ENCODE measurements at places on chromosomes 4 and X.

DNA sequence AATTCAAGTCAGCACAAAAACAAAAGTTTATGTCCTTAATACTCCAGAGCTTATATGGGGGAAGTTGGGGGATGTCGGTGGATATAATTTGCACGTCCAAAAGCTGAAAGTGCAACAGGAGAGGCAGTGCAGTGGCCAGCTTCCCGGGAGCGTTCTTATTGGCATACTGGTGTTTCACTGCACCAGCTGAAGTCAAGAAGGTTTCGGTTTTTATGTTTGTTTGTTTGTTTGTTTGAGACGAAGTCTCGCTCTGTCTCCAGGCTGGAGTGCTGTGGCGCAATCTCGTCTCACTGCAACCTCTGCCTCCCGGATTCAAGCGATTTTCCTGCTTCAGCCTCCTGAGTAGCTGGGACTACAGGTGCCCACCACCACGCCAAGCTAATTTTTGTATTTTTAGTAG is 28.6 kb upstream of the TLR3 start:
- no peak for DNase-seq

GRCh38 chr4:90842960-90843359 is 715.8 kb downstream of the CCSER1 start:
- no peak for DNase-seq

- DNase-seq, result no peak
These were observed 75.6 kb downstream of the FHIP1A start for GRCh38 chr4:151484396-151485102.

GRCh38 chrX:103524747-103525146 is 5.5 kb upstream of the RAB40A start:
- DNase-seq, result no peak

DNA sequence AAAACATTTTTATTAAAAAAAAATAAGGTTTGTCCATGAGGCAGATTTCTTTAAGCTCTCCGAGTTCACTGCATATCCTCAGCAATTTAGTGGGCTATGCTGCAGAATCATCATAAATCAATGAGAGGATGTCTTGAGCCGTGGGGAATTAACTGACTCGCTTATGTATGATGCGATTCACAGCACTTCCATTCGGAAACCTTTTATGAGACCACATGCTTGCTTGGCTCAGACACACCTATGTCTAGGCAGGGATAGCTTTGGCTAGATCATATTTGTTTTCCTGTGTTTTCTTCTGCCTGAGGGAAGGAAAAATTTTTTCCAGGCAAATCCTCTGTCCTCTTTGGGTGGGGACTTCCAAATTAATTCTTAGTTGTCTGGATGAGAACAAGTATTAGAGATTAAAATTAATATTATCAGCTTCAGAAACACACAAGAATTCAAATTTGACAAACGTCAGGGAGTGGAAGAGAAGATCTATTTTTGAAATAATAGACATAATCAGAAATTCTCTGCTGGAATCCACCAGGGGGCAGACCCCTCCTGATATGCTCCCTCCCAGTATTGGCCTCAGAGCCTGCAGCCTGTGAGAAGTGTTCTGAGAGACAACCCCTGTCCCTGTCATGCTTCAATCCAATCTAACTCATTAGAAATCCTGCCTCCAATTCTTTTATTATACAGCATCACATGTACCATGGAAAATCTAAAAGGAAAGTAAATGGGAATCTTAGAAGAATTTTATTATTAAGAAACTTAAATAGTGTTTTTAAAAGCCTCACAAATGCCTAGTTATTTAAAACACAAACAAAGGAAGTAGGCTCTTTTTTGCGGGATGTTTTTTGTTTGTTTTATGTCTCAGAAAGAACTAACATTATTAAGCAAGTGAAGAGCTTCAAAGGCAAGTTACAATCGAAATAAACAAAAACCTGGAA is 345.1 kb upstream of the TACR3 start:
- peak; percentile 77 for DNase-seq

DNA sequence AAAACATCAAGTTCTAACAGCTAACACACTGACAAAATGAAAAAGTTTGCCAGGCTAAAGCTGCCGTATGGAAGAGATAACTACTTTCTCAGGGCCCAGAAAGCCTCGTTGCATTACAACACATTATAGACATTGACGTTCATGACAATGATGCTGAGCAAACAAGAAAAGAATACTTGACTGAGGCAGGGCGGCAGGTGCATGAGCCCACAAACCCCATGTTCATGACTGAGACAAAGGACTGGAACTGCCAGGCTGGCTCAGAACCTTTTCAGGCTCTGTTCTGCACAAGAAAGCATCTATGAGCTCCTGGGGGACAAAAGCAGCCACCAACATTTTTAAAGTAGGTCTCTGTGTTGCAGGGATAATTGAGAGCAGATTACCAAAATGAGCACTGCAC is 13.6 kb downstream of the TLR6 start:
- DNase-seq, result no peak

GRCh38 chr4:87835197-87835596 is 2.4 kb downstream of the MEPE start:
- no peak for DNase-seq

GRCh38 chrX:23133551-23133950 is 133.8 kb downstream of the DDX53 start:
- no peak for DNase-seq

GRCh38 chr4:86118711-86119110 is 241.1 kb downstream of the MAPK10 start:
- no peak for DNase-seq

GRCh38 chr4:168601899-168602298 is 105.0 kb downstream of the PALLD start:
- no peak for DNase-seq

DNA sequence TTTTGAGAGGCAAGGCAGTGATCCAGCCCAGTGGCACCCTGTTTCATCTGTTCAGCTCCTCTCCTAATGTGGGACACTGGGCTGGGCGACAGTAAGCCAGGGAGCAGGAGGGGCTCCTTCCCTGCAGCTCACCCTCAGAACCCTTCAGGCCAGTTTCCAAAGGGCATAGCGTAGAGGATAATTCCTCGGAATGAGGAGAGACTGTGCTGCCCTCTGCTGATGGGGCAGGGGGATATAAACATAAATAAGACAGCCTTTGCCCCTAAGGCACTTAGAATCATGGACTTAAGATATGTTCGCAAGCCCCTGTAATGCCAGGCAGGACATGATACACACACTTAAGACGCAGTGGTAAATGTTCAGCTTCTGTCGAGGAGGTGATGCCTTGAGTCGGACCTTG is 27.9 kb upstream of the ZNF185 start:
- DNase-seq, result no peak

DNA sequence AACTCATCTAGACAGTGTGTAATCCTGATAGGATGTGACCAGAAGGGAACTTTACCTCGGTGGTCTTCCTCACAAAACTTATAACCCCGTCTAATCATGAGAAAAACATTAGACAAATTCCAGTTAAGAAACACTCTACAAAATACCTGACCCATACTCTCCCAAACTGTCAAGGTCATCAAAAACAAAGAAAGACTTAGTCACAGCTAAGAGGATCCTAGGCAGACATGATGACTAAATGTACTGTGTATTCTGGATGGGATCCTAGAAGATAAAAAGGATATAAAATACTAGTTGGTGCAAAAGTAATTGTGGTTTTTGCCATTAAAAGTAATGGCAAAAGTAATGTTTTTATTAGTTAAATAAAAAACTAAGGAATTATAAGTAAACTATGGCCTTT is 81.6 kb downstream of the DTHD1 start:
- DNase-seq, result no peak
